Ovary (tissue), 10 donors: ENCODE measurements at places on chromosomes 13 and 19. TPM values are rescaled to one million over a fixed set of nuclear protein-coding genes. Genes with fewer than 3 reads are reported as not detected.

Gene CACNA1A
- polyA plus RNA-seq: 0.85 TPM

Gene CYP2A7
- polyA plus RNA-seq: 0.37 TPM

Gene CEACAM4
- 0.32 TPM for polyA plus RNA-seq

Gene PRTN3
- polyA plus RNA-seq: not detected

Gene OR7C1
- 0.13 TPM for polyA plus RNA-seq

Gene FAM187B
- polyA plus RNA-seq: 0.06 TPM

Gene NEK5
- 0.13 TPM for polyA plus RNA-seq

Gene ZNF460
- 4.4 TPM for polyA plus RNA-seq

Gene GZMM
- 0.48 TPM for polyA plus RNA-seq

Gene SIGLEC12
- not detected for polyA plus RNA-seq

Gene ZNF235
- polyA plus RNA-seq: 2.5 TPM

Gene CADM4
- polyA plus RNA-seq: 6.2 TPM

Gene YJEFN3
- polyA plus RNA-seq: 2.9 TPM

Gene CYP4F11
- not detected for polyA plus RNA-seq

Gene WTIP
- 23.2 TPM for polyA plus RNA-seq

Gene TMPRSS9
- 0.05 TPM for polyA plus RNA-seq

Gene NKPD1
- 0.11 TPM for polyA plus RNA-seq

Gene LHFPL6
- polyA plus RNA-seq: 136 TPM

Gene IZUMO4
- 1.8 TPM for polyA plus RNA-seq

Gene PSG5
- polyA plus RNA-seq: not detected

Gene ZNF28
- 3.4 TPM for polyA plus RNA-seq

Gene NCR1
- 0.33 TPM for polyA plus RNA-seq

Gene MBD3L3
- polyA plus RNA-seq: not detected

Gene ZNF44
- 11.1 TPM for polyA plus RNA-seq

Gene ZNF835
- polyA plus RNA-seq: 2.5 TPM

Gene GJB6
- polyA plus RNA-seq: not detected

Gene ZNF221
- polyA plus RNA-seq: 2.3 TPM

Gene CGB3
- polyA plus RNA-seq: not detected

Gene ZNF90
- polyA plus RNA-seq: 3.9 TPM

Gene FGF14
- polyA plus RNA-seq: 0.80 TPM
